ENCODE measurements at places on chromosomes 3 and 15. TPM values are rescaled to one million over a fixed set of nuclear protein-coding genes. Genes with fewer than 3 reads are reported as not detected.

DNA sequence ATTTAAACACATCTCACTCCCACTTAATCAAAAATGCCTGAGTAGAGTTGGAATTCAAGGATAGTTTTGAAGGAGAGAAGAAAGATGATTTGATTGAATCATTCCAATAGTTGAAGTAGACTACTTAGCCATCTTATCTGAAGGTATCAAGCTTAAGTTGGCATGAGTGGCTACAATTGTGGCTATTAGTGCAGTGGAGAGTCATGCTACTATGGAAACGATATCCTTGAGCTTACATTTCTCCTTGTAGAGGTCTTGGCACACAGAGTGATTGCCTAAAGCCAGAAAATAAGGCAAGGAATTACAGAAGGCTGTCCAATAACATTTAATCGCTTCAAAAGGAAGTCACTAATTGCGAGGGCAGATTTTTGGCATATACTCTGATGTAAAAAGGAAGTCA lies 1022.7 kb downstream of the IGSF11 start:
- no peak for DNase-seq

DNA sequence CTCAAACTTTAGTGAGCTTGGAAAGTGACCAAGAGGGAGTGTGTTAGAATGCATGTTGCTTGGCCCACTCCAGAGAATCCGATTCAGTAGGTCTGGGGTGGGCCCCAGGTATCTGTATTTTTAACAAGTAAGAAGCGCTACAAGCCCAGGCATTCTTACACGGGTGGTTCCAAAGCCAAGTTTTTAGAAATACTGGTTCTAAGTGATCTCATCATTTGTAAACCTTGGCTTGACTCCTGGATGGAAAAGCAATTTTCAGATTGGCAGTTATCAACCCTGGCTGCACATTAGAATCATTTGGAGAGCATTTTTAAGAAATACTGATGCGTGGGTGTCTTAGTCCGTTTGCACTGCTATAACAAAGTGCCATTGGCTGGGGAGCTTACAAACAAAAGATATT lies 27.3 kb upstream of the ST8SIA2 start:
- no peak for DNase-seq

GRCh38 chr3:120364821-120365220 lies 15.7 kb upstream of the LRRC58 start:
- no peak for DNase-seq

NOX5 gene
- not detected for polyA plus RNA-seq

Measured in naive thymus-derived CD4-positive, alpha-beta T cell (primary cell).